ENCODE measurements at places on chromosomes 16 and 17.
A peak's percentile ranks its signal among the peaks of the same experiment; 100 is the strongest.

DNA sequence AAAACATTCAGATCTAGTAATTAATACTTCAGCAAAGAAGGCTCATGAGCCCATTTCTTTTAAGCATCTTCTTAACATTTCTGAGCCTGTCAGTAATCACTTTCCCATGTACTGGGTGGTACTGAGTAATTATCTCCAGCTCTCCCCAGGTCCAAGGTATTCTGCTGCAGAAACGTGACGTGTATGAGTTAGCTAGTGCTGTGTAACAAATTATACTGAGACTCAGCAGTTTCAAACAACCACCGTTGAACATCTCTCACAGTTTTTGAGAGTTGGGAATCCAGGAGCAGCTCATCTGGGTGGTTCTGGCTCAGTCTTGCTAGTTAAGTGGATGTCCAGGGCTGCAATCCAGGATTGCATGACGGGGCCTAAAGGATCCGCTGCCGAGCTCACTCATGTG, 25.2 kb downstream of the C16orf95 start:
- DNase-seq = no peak

GRCh38 chr16:2205967-2206313, 686 bp downstream of the MLST8 start:
- no peak for DNase-seq

DNA sequence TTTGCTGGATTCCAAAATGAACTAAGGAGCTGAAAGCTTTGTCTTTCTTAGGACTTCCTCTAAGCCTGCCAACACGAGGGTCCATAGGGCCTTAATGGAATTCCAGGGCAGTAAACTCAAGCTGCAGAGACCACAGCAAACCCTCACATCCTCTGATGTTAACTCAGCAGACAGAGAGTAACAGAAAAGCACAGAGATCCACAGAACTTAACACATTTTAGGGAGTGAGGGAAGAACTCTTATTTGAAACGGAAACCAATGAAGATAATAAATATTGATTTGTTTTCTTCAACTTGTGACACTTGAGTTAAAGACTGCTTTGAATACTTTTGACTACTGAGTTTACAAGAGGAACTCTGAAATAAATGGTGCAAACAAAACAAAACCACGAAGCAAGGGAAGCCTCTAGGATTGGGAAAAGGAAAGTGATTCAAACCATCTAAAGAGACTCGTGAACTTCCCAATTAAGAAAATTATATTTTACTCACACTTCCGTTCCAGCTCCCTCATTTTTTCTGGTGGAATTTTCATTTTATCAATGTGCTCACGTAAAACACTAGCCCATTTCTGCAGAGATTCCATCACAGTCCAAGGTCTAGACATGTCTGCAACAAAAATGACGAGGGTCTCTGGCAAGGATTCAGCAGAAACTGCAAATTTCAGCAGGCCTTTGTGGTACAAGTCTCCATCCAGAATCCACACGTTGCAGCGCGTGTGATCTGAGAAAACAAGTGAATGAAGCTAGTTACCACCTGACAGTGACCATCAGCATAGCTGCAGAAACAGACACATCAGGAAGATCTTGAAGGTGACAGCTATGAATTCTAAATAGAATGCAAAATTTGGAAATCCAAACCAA, 9.2 kb downstream of the DYNC1LI2 start:
- no peak for DNase-seq

GRCh38 chr16:23952128-23952970, 116.6 kb downstream of the PRKCB start:
- DNase-seq = peak; percentile 62

DNA sequence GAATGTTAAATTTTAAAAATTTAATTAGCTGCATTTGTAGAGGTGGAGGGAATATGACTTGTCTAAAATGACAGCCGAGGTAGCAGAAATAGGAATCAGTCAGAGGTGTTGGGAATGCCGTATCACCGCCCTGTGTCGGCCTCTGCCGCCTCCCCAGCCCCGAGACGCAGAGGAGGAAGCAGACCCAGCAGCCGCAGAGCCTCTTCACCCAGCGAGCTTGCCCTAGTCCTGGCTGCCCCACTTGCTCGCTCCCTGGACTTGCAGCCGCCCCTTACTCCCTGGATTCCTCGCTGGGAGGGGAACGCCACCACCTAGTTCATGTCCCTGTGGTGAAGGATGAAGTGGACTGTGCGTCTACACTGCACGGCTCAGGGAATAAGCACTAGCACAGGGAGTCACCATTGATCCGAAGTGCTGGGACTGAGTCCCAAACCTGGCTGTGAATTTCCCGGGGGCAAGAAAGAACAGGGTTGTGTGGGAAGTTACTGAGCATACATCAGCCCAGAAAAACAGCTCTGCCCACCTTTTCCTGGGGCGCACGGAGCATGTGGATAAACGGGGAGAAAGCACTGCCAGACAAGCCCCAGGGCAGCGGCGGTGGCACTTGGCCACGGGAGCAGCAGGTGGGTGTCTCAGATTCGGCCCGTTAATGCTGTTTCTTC, 76.8 kb downstream of the RPTOR start:
- DNase-seq = no peak

- DNase-seq = no peak
Measured at GRCh38 chr17:39132192-39132610, 19.2 kb downstream of the PLXDC1 start.

DNA sequence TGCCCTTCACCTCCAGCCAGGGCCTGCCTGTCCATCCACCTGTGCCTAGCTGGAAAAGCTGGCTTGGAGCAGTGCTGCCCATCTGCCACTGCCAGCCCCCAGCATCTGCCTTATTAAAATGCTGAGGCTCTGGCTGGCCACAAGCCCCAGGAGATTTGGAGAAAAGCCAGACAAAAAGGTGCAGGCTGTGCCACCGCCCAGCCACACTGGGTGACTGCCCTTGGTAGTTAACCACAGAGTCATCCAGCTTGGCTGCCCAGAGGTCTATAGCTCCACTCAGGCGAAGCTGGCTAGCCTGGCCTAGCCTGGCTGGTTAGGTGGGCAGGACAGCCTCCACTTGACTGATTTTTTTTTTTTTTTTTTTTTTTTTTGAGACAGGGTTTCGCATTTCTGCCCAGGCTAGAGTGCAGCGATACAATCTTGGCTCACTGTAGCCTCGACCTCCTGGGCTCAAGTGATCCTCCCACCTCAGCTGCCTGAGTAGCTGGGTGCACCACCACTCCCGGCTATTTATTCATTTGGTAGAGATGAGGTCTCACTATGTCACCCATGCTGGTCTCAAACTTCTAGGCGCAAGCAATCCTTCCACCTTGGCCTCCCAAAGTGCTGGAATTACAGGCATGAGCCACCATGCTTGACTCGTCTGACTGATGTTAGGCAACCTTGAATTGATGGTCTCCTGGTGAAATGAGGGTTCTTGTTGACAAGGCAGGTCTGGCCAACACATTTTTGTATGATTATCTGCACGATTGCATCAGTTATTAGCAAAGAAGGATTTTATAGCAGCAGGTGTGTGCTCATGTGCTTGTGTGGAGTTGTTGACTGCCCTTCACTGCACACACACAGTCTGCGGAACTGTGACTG, 103.8 kb downstream of the RAB11FIP4 start:
- DNase-seq = no peak

DNA sequence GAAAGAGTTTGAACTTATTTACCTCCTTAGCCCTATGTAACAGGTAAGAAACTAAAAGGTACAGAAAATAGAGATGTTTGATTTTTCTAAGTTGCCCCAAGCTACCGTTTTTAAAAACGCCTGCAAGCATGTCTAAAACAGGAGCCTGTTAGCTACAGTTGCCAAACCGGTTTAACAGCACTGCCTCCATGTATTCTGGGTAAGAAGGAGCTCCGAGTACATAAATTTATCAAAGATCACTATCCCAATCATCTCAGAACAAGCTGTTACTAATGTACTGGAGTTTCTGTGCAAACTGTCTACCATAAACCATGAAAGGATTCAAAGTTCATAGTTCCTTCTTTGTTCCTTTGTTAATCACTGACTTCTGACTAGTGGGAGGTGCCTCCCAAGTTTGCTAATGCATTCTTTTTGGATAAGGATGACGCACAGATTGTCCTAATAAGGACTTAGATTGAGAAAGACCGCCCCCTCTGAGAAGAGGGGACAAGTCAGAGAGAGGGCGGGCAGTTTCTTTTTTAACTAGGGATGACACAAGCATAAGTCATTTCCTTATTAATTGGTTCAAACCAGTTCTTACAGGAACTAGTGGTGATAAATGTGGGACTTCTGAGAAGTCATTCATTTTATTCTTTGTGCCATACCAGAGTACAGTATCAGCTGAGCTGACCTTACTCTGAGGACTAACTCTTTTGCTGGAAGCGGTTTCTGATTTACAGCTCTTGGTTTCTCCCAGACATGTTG, 55.3 kb downstream of the TUBD1 start:
- DNase-seq = peak; percentile 62

- DNase-seq = no peak
Measured at GRCh38 chr16:87092958-87093357, 224.2 kb downstream of the C16orf95 start.

DNA sequence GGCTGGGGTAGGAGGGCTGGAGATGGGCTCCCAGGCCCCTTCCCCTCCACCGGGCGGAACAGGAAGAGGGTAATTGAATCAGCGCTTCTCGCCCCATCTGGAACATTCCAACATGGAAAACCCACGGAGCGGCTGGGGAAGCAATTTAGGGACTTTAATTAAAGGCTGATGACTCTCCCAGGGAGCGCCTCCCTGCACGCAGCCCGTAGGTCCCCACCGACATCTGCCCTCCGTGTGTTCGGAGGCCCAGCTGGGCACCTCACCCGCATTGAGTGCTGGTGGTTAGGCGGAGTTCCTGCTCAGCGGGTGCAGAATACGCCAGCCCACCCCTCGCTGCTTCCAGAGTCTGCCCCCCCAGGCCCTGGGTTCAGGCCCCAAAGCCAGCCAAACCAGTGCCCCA, 10.0 kb downstream of the HS3ST6 start:
- no peak for DNase-seq

GRCh38 chr16:47056688-47057629, 83.5 kb upstream of the DNAJA2 start:
- DNase-seq = no peak

DNA sequence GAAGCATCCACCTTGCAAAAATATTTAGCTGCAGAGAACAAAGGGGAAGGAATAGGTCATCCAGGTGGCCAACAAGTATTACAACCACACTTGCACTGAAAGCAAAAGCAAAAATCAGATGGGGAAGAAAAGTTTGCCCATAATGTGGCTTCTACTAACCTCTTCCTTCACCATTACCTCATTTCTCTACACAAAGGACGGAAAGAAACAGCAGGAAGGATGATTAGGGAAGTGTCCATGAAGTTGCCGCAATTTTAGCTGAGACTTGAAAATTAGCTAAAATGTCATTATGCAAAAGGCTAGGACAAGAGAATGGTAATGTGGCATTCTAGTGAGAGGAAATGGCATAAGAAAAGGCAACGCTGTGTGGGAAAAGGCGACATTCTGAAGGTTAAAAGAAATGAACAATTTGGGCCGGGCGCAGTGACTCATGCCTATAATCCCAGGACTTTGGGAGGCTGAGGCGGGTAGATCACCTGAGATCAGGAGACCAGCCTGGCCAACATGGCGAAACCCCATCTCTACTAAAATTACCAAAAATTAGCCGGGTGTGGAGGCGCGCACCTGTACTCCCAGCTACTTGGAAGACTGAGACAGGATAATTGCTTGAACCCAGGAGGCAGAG, 13.7 kb downstream of the KANSL1 start:
- no peak for DNase-seq

GRCh38 chr17:39664581-39665561, at the start of gene TCAP:
TCAP (plus strand) TSS chr17:39665349; CDS start chr17:39665360, 11 bp downstream.
- no peak for DNase-seq

DNA sequence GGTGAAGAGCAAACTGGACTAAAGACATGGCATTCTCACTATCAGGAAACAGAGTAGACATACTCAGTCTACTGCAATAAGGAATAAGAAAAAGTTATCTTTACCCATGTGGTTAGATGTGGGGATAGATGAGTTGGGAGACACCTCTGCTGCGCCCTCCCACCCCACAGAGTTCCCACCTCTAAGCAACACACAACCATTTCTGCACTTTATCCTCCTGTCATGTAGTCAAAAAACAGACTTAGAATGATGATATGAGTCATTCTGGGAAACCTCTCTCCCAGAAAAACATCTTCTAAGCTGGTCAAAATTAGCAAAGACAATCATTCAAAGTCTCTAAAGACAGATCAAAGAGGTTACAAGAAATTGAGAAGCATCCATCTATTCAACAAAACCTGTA, 94.9 kb downstream of the CACNG1 start:
- no peak for DNase-seq

- DNase-seq = no peak
Measured at GRCh38 chr17:10091046-10091445, 107.4 kb downstream of the GAS7 start.

DNA sequence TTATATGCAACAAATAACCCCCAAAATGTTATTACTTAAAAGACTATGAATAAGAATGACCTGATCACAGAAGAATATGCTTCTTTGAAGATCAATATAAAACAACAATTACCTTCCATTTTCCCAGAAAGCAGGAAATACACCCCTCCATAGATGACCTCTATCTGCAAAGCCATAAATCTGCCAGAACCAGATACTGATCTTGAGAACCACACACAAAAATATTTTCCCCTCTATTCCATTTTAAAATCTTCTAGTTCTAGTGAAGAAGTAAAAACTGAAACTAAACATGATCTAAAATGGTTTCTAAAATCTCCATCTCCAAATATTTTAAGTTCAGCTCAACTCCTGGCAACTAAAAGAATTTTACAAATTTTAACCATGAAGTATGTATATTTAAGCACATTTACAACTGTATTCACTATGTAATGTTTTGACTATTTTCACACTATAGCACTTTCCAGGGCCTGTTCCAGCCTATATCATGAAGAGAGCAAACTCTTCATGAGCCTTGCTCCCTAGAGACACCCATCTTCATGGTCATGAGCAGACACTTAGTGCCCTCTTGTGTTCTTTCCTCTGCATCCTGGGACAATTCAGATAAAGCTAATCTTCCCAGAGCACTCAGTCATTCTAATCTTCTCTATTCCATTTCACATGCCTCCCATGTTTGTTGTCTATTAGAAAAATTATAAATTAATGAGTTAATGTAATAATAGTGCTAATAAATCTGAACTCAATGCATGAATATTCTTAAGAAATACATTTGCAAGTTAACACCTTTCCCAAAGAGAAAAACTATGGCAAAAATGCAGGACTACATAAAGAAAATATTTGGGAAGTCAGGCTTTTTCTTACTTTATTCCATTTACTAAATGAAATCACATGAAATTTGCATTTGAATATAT, 87.0 kb downstream of the HELZ start:
- DNase-seq = no peak

- DNase-seq = peak; percentile 82
Measured at GRCh38 chr16:69761983-69762813, at the start of gene WWP2. WWP2 (plus strand) TSS chr16:69762332; CDS start chr16:69787011, 24,679 bp downstream.
